ENCODE measurements at places on chromosomes 5 and 9.

DNA sequence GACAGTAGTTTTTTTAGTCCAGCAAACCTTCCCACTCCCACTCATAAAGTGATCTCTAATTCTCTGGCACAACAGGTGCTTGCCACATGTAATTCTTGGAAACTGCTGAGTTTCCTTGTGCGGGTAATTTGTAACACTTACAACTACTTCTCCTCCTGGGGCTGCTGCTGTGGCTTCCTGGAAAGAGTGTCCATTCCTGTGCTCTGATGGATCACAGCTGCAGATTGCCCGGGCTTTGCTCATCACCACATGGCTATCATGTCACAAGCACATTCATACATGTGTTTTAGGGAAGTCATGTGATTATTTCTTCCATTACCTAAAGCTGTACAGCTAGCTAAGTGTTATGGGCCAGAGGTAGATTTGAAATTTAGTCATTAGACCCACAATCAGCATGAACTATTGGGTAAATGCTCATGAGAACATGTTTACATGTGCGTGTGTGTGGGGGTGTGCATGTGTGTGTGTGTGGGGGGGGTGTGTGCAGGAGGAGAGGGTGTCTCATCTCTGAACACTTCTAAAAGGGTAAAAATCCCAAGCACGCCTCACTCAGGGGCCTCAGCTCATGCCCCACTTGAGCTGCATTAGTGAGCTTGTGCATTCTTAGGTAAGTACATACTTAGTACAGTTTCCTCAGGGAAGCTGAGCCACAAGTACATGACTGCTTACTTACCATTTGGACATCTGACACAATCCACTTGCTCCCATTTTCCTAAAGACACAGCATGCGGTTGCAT, 118.1 kb upstream of the CCDC112 start:
- no peak for DNase-seq

- no peak for DNase-seq
Measured at GRCh38 chr5:38878391-38879077, 32.7 kb downstream of the OSMR start.

DNA sequence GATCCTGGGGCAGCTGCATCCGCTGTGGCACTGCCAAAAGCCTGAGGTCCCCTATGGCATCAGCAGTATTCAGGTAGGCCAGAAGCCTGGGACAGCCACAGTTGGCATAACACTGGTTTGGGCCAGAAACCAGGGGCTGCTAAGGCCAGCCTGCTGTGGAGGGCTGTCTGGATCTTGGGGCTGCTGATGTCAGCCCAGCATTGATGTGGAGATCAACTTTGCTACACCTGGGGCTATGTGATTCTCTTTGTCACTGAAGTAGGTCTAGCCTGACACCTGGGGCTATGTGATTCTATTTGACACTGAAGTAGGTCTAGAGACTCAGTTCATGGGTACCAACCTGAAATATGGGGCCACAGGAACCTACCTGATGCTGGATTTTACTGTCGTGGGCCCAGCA, 411.5 kb downstream of the RASEF start:
- DNase-seq: no peak

DNA sequence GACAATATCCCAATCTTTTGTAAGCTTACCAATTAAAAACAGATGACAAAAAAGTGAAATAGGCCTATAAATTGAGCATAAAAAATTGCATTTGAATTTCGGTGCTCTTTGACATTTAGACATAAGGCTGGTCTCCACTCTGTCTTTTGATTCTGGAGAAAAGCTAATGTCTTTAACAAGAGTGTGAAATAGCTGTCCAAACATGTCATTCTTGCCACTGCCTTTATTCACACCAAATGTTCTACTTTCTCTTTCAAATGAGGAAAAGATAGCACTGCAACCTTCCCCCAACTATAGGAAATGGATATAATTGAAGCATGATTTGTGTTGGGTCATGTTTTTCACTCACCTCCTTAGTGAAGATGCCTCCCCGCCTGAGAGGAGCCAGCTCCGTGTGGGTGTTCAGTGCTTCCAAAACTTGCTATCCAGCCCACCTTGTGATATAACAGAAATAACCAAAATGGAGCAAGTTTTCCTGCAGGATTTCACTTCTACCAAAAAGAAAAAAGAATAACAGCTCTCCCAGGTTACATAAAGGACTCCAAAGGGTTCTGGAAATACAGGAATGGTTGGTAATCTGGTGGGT, 55.2 kb upstream of the STK32A start:
- no peak for DNase-seq

DNA sequence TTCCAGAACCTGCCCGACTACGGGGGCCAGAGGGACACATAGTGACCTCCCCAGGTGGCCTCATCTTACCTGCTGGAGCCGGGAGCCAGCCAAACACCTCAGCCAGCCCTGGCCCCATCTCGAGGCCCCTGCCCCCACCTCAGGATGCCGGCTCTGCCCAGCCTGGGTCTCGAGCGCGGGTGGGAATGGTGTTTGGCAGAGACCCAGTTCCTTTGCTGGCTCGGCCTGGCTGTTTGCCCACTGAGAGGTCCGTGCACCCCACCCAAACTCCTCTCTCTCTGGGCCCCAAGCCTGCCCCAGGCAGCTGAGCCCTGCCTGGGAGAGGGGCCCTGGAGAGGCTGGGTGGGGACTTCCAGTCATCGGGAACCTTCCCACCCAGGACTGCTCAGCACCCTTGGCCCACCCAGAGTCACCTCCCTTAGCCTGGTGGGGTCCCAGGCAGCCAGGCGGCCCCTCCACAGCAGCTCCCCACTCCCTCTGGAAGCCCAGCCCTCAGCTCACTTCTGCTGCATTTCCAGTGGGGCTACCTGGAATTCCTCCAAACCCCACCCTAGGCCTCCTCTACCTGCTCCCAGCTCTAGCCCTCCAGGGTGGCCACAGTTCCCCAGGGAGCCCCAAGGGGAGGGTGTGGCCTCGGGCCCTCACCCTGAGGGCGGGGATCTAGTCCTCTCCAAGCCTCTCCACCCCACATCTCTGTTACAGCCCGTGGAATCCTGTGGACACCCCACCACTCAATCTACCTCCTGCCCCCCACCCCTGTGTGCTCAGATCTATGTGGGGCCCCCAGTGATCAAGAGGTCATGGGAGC, 42.4 kb upstream of the UBAC1 start:
- no peak for DNase-seq

- no peak for DNase-seq
Measured at GRCh38 chr9:20930836-20931235, 100.6 kb downstream of the HACD4 start.

DNA sequence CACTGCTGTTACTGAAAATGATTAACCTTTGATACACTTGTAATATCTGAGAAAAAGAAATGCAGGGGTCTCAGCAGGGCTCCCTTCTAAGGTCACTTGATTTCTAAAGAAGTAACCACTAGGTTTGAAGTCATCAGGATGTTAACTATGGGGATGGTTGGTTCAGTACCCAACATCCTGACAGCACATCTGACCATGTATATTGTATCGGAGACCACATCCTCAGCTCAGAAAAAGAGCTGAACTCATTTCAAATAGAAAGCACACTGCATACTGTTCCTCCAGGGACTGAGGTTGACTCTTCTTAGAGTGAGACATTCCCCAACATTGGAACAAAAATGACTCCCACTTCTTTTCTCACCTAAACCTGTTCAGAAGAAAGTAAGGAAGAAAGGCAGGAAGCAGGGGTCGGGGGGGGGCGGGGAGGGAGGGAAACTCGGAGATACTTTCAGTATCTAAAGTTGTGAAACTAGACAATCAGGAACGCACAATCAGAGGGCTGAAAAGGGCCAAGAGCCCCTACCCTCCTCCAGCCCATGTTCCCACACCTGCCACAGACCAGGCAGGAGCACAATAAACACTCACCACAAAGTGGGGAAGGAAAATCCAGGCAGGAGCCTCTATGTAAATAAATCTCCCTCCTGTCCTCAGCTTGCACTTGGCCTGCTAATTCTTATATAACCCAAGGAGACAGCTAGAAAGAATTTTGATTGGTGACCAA, 730 bp upstream of the GZMA start:
- no peak for DNase-seq

- no peak for DNase-seq
Measured at GRCh38 chr9:33202552-33203201, 35.5 kb upstream of the B4GALT1 start.

- no peak for DNase-seq
Measured at GRCh38 chr5:82346399-82347165, 68.4 kb upstream of the RPS23 start.

DNA sequence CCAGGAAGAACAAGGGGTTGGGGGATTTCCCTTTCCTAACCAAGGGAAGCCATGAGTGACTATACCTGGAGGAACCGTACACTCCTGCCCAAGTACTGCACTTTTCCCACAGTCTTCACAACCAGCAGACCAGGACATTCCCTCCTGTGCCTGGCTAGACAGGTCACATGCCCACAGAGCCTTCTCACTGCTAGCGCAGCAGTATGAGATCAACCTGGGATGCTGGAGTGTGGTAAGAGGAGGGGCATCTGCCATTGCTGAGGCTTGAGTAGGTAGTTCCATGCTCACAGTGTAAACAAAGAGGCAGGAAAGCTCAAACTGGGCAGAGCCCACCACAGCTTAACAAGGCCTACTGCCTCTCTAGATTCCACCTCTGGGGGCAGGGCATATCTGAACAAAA, 35.9 kb downstream of the SAXO1 start:
- DNase-seq: no peak

GRCh38 chr5:143569213-143569701, 165.8 kb upstream of the NR3C1 start:
- no peak for DNase-seq

GRCh38 chr9:92406477-92406876, 2.1 kb upstream of the OGN start:
- no peak for DNase-seq

DNA sequence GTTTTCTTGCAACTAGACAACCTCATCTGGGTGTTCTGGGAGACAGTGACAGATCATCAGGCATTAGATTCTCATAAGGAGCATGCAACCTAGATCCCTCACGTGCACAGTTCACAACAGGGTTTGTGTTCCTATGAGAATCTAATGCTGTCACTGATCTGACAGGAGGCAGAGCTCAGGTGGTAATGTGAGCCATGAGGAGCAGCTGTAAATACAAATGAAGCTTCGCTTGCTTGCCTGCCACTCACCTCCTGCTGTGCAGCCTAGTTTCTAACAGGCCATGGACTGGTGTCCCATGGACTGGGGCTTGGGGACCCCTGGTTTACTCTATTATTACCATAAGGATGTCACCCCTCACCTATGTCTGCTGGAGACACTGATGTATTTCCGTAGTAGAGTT, 166.8 kb downstream of the PSAT1 start:
- no peak for DNase-seq

DNA sequence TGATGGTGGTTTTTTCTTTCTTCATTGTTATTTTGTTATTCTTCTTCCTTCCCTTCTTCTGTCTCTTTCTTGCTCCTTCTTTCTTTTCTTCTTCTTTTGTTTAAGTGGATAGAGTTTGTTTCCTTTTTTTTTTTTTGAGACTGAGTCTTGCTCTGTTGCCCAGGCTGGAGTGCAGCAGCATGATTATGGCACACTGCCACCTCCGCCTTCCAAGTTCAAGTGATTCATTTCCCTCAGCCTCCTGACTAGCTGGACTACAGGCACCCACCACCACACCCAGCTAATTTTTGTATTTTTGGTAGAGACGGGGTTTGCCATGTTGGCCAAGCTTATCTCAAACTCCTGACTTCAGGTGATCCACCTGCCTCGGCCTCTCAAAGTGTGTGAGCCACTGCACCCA, 40.3 kb downstream of the JAK2 start:
- no peak for DNase-seq

GRCh38 chr9:97900738-97901565, 21.3 kb downstream of the TRMO start:
- DNase-seq: peak; percentile 22

DNA sequence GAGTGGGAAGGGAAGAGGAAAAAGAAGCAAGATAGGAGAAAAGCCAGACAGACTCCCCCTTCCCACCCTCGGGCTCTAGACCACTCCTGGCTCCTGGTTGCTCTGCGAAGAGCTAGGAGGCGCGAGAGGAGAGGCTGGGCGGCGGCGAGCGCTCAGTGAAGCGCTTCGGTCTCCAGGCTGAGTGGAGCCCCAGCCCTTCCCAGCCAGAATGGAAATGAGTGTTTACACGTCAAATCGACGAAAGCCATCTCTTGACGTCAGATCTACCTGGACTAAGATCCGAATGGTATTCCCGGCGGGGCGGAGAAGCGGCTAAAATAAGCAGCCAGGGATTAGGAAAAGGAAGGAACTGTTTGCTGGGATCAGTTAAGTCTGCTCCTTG, at the start of gene PCSK1:
Gene PCSK1 (minus strand): TSS at position 183 of the 382 bp plus-strand sequence. CDS start 206 bp downstream, outside the sequence.
- DNase-seq: peak; percentile 9

- DNase-seq: no peak
Measured at GRCh38 chr9:76592974-76593347, 134.0 kb downstream of the GCNT1 start.

- peak; percentile 80 for DNase-seq
Measured at GRCh38 chr9:113463418-113464285, at the start of gene RGS3. Gene RGS3, plus strand, starts transcription at chr9:113463727. Its CDS starts 76 bp downstream, at chr9:113463803.

DNA sequence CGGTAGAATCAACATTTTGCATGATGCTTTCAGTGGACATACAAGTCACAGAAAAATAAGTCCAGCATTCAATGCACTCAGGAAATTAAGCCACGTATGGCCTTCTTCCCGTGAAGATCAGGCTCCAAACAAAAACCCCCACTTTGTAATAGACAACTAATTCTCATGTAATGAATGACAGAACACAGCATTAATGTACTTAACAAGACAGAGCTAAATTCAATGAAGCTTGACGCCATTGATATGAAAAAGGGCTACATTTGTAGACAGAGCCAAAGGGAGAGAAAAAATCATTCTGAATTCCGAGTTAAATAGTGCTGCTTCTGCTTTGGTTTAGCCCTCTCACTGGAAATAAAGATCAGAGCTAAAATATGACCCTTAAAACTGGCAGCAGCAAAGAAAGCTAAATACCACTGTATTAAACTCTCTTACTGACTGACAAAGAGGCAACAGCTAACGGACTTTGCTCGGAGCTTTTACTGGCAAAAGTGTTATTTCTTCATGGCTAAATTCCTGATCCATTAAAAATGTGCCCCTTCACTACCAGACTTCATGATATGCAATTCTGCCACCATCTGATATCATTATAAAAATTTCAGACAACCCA, 250.5 kb downstream of the BNC2 start:
- DNase-seq: no peak

- DNase-seq: no peak
Measured at GRCh38 chr5:132198571-132198970, 29.1 kb downstream of the P4HA2 start.

GRCh38 chr9:84138541-84138940, 157.9 kb downstream of the RMI1 start:
- no peak for DNase-seq

DNA sequence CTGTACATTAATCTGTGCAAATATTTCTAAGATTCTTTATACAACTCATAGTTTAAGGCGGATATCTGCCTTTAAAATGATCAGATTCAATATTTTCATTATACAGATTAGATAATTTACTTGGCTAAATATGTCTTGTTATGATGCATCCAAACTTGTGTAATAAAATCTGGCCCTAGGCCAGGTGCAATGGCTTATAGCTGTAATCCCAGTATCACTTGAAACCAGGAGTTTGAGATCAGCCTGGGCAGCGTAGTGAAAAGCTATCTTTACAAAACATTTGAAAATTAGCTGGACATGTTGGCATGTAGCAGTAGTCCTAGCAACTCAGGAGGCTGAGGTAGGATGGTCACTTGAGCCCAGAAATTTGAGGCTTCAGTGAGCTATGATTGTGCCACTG, 2002.2 kb upstream of the ACO1 start:
- DNase-seq: no peak

- DNase-seq: no peak
Measured at GRCh38 chr9:27527702-27528075, 1.9 kb downstream of the MOB3B start.

All from NCI-H2171 (cell line).